ENCODE measurements at places on chromosomes 13 and 19.

DNA sequence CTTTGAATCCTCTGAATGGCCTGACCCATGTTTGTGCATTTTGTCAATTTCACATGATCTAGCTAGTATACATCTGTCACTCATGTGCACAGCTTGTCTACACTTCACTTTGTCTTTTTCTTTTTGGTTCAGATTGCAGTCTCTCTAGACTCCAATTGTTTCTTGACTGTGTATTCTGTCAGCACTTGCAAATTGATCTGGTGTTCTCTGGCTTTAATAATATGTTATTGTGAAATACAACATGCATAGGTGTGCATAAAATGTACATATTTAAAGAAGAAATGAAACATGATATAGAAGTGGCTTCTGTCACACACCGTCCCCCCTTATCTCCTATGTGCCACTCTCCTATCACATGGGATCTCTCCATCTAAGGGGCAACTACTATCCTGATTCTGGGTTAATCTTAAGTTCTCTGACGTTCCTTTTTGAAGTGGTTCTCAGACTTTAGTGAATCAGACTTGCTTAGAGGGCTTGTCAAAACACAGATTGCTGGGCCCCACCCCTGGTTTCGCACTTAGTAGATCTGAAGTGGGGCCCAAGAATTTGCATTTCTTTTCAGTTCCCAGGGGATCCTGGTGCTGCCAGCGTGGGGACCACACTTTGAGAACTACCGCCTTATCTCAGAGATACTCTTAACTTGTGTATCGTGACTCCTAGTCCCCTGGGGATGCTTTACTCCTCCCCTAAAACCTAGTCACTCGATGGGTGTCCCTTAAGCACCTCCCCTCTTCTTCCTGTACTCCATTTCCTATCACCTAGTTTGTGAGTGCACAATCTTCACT, 5.8 kb downstream of the KRTDAP start:
- no peak for DNase-seq

DNA sequence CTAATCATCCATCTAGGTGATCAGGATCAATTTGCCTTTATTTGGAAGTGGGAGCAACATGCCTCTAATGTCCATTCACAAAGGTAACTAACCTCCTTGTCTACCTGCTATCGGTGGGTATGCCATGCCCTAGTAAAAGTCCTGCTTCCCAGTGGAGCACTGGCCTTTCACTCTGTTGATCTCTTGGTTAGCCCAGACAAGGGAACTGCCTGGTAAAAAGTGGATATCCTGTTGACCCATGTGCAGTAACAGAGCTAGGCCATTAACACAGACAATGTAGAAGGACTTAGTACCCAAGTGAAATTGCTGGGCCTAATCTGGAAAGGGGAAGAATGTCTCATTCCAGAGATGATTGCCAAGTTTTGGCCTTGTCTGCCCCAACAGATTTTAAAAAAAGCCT, 171.5 kb upstream of the CSNK1A1L start:
- DNase-seq: no peak

- no peak for DNase-seq
Measured at GRCh38 chr19:12969292-12969988, at the start of gene DAND5. Gene DAND5 (plus strand): TSS chr19:12969576. CDS start chr19:12969661, 85 bp downstream.

GRCh38 chr13:90732049-90732448, 615.4 kb upstream of the MIR17HG start:
- no peak for DNase-seq

DNA sequence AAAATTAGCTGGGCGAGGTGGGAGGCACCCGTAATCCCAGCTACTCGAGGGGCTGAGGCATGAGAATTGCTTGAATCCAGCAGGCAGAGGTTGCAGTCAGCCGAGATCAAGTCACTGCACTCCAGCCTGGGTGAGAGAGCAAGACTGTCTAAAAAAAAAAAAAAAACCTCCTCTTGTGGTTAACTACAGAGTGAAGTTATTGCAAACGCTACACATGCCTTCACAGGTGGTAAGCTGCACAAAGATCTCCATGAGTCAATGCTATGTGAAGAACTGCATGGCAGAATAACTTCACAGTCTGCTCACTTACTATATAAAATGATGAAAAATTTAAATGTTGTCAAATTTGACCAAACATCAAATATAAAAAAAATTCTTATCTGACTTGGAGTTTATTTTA, 436.8 kb downstream of the FGF14 start:
- no peak for DNase-seq

DNA sequence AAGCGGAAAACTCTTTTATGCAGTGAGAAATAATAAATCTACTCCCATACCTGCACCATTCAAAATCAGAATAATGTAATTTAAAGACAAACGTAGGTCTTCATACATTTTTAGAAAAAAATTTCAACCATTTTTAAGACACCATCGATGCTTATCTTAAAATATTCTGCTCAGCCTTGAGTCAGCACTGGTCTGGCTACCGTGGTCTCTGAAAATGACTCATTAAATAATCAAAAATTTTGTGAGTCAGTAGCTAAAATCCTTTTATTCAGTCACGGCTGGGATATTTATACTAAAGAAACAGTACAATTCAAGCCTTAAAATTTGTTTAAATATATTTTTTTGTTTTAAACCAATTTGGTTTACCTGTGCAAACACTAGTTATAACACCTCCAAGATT, 2862.8 kb upstream of the PCDH20 start:
- no peak for DNase-seq

DNA sequence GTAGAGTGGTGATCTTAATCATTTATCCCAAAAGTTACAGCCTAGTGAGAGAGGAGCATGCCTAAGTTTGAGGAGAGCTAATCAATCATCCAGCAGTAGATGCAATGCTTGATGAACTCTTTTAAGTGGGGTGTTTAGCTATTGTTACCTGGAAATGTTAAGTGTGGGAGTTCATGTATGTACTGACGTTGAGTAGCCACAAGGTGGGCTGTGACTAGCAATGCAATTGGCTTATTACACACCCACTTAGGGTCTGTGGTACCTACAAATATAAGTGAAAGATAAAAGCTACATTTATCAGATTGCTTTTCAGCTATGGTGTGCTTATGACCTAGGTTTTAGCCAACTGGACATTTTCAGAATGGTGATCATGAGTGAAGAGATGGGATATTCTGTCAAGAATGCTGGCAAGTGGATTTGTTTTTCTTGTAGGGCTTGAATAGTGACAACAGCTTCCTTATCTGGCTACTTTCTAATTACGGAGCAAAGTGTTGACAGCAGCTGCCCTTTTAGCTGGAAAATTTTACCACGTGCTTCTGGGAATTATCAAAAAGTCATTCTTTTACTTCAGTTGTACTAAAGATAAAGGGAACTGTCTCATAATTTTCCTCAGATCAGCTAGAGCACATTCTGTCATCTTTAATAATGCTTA, 170.6 kb downstream of the POSTN start:
- no peak for DNase-seq

DNA sequence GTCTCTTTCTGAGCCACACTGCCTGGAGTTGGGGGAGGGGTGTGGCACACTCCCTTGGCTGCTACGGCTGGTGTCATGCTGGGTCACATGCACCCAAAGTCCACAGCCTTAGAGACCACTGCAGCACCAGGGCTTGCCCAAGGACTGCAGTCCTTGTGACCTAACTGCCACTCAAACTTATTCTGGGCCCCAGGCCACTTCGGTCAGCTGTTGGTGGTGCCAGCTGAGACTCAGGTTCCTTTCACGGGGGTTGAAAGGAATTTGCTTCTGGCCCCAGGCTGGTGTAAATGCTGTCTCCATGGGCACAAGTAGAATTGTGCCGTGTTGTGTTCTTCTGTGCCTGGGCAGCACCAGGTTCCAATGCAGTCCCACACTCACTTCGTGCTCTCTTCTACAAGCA, 9.5 kb upstream of the VN1R1 start:
- DNase-seq: no peak

DNA sequence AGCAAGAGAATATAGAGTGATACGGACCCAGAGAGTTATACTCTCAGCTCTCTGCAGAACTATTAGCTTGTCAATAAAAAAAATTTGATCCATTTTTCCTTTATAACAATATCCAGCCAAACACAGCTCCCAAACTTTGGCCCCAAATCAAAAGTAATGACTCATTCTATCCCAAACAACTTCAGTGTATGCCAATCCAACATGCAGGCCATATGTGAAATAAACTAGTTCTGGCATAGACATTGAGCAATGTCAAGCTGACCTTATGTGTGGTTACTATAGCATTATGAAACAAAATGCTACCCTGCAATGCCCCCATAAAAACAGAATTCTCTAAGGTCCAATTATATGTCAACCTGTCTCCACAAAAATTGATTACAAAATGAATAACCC, 209.5 kb downstream of the DNAJC15 start:
- DNase-seq: no peak

- DNase-seq: no peak
Measured at GRCh38 chr19:11848200-11848593, 329 bp upstream of the ZNF439 start.

DNA sequence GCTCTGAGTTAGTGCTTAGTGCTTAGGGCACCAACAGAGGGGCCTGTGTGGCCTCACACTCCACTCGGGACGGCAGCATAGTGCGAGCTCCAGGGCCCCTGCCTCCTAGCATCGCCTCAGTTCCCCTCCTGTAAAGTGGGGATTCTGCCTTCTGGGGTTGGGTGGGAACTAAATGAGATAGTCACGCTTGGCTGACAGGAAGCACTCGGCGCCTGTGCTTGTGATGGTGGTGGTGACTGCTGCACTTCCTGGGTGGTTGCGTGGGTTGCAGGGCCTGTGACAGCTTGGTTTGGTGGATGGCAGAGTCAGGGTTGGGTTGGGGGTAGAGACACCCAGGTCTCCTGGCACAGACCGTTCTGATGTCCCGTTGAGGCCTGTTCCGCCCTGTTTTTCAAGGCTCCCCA, 7.7 kb downstream of the PLEKHF1 start:
- no peak for DNase-seq

GRCh38 chr13:45592758-45593157, 22.8 kb downstream of the ERICH6B start:
- no peak for DNase-seq

GRCh38 chr13:47076500-47076899, 179.6 kb upstream of the HTR2A start:
- no peak for DNase-seq

DNA sequence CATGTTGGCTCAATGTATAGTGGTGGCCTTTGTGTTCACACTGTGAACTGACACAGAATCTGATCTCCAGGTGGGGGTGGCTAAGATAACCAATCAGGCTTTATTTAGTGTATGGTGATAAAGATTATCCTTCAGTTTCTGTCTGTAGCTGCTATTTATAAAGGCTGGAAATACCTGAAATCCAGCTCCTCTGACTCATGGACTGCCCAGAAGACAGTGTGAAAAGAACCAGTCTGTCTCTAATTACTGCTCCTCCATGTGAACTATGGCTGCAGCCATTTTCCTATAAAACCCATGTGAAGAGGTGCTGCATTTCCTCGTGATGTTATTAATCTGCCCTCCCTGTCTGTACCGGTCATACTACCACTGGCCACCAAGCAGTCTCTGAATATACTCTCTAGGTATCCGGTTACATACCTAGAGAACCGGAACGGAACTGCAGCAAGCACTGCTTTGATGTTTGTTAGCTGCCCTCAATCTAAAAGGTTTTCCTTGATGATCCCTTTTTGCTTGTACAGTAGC, 238.0 kb downstream of the LHFPL6 start:
- DNase-seq: no peak

- DNase-seq: no peak
Measured at GRCh38 chr13:105979131-105980011, 556.1 kb downstream of the EFNB2 start.
